ENCODE measurements at places on chromosomes 2 and 18.
A peak's percentile ranks its signal among the peaks of the same experiment; 100 is the strongest.

DNA sequence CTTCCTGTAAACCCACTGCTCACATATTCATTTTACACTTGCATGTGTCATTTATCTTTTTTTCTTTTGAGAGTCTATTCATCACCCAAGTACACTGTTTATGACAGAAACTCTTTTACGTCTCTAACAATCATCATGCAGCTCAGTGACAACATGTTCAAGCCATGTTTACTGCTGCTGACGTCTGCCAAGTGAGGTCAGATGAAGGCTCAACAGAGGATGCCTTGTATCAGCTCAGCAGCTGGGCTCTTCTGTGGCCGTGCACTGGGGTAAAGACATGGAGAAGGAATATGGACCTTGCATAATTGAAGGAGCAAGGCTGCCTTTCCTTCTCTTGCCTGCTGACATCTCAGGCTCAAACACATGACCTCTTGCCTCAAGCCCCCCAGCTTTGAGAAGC, 99.6 kb downstream of the ADD2 start:
- H3K36me3 ChIP-seq: peaks cover 10% of the 10 kb centered on the region
- H3K4me1 ChIP-seq: peaks cover 21% of the 10 kb centered on the region
- no peaks in the 10 kb centered on the region for H3K27me3 ChIP-seq
- no peak overlapping the region for H3K27ac ChIP-seq
- H3K4me3 ChIP-seq: no peak overlapping the region

GRCh38 chr2:227545990-227546389, 52.7 kb upstream of the SCYGR2 start:
- no peak overlapping the region for H3K27ac ChIP-seq
- peaks cover 59% of the 10 kb centered on the region for H3K36me3 ChIP-seq
- H3K27me3 ChIP-seq: no peaks in the 10 kb centered on the region
- no peaks in the 10 kb centered on the region for H3K4me1 ChIP-seq
- peak; percentile 26 for DNase-seq

- no peaks in the 10 kb centered on the region for H3K4me1 ChIP-seq
- no peak for DNase-seq
- H3K27me3 ChIP-seq: no peaks in the 10 kb centered on the region
- H3K36me3 ChIP-seq: no peaks in the 10 kb centered on the region
Observed at GRCh38 chr2:159591221-159591620, 25.1 kb downstream of the BAZ2B start.

GRCh38 chr2:237694415-237695194, 67.2 kb downstream of the LRRFIP1 start:
- peak; percentile 61 for DNase-seq
- peak overlapping the region; percentile 98 for H3K4me3 ChIP-seq
- H3K27ac ChIP-seq: peak overlapping the region; percentile 93
- peaks cover 62% of the 10 kb centered on the region for H3K4me1 ChIP-seq
- peaks cover 28% of the 10 kb centered on the region for H3K36me3 ChIP-seq

DNA sequence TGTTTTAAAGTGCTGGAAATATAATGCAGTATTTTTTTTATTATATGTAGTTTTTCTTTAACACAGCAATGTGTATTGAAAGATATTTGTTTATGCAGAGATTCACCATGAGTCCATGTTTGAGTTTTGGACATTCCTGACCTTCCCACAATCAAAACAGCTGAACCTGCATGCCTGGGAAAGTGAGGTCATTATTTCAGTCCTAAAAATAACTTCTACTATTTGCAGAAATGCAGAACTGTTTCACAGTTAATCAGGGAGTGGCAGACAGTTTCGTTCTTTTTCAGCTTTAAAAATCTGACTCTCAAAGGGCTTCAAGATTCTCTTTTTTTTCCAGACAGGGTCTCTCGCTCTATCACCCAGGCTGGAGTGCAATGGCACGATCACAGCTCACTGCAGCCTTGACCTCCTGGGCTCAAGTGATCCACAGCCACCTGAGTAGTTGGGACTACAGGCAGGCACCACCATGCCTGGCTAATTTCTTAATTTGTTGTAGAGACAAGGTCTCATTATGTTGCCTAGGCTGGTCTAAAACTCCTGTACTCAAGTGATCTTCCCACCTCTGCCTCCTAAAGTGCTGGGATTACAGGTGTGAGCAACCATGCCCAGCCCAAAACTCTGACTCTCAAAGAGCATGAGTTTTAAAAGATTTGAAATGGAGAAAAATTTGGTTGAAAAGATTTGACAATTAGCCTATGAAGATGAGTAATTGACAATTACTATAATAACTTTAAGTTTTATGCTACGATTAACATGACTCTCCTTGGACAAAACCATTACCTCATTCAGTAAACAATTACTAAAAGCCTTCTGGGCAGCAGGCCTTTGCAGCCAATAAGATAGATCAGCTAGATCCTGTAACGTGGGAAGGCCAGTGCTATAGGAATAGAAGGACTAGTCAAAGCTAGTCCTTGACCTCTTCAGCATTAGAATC, 5.0 kb upstream of the MYL12B start:
- H3K27me3 ChIP-seq: no peaks in the 10 kb centered on the region
- peaks cover 89% of the 10 kb centered on the region for H3K4me1 ChIP-seq
- H3K4me3 ChIP-seq: no peak overlapping the region
- peaks cover 73% of the 10 kb centered on the region for H3K36me3 ChIP-seq

GRCh38 chr2:118085173-118086023, 2.9 kb upstream of the INSIG2 start:
- no peak overlapping the region for H3K4me3 ChIP-seq
- peaks cover 7% of the 10 kb centered on the region for H3K4me1 ChIP-seq
- peaks cover 19% of the 10 kb centered on the region for H3K27me3 ChIP-seq
- H3K27ac ChIP-seq: no peak overlapping the region

GRCh38 chr18:41244591-41245037, 710.4 kb upstream of the PIK3C3 start:
- no peak overlapping the region for H3K27ac ChIP-seq
- no peaks in the 10 kb centered on the region for H3K4me1 ChIP-seq
- H3K4me3 ChIP-seq: no peak overlapping the region
- no peaks in the 10 kb centered on the region for H3K36me3 ChIP-seq
- DNase-seq: no peak

- DNase-seq: peak; percentile 32
- no peaks in the 10 kb centered on the region for H3K27me3 ChIP-seq
- peak overlapping the region; percentile 52 for H3K4me3 ChIP-seq
Observed at GRCh38 chr2:162063899-162064298, 10.1 kb downstream of the DPP4 start.

GRCh38 chr2:126777620-126777978, 121.1 kb upstream of the TEX51 start:
- peaks cover 19% of the 10 kb centered on the region for H3K4me1 ChIP-seq
- DNase-seq: no peak
- peaks cover 66% of the 10 kb centered on the region for H3K27me3 ChIP-seq
- peak overlapping the region; percentile 94 for H3K4me3 ChIP-seq
- H3K36me3 ChIP-seq: no peaks in the 10 kb centered on the region
- H3K27ac ChIP-seq: no peak overlapping the region

DNA sequence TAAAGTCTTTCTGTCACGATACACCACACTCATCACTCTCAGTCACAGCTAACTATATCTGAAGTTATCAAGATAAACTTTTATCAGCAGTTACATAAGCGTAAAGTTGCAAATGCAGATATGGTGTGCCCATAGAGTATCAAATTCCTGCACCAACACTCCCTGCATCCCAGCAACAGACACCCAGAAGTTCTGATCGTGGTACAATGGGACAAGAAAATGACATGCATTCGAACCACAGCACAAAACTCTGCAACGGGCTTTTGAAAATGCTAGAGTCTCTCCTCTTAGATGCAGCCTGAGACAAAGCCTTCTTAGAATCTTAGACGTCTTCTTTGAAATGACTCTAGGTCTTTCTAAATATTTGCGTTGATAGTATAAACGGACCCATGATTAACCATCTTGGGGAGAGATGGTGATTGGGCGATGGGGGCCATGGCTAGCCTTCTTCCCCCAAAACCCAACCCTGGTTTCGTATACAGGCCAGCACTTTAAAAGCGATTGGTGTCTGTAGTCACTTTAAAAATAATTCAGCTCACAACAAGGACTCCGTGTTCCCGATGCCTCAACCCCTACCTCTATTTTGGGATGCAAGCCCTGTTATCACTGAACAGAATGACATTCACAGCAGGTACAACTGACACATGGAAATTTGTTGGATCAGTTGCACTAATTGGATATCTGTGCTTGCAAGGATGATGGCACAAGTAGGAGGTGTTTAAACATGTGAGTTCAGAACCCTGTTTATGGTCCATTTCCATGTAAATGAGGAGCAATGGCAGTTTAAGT, 286.6 kb downstream of the MYT1L start:
- peaks cover 9% of the 10 kb centered on the region for H3K27me3 ChIP-seq
- H3K4me1 ChIP-seq: no peaks in the 10 kb centered on the region
- H3K4me3 ChIP-seq: no peak overlapping the region
- no peaks in the 10 kb centered on the region for H3K36me3 ChIP-seq
- no peak overlapping the region for H3K27ac ChIP-seq

- H3K4me1 ChIP-seq: peaks cover 59% of the 10 kb centered on the region
- no peak overlapping the region for H3K4me3 ChIP-seq
- H3K27me3 ChIP-seq: no peaks in the 10 kb centered on the region
- peak overlapping the region; percentile 49 for H3K27ac ChIP-seq
- peaks cover 50% of the 10 kb centered on the region for H3K36me3 ChIP-seq
- no peak for DNase-seq
Observed at GRCh38 chr18:77078690-77079070, 53.9 kb downstream of the MBP start.

DNA sequence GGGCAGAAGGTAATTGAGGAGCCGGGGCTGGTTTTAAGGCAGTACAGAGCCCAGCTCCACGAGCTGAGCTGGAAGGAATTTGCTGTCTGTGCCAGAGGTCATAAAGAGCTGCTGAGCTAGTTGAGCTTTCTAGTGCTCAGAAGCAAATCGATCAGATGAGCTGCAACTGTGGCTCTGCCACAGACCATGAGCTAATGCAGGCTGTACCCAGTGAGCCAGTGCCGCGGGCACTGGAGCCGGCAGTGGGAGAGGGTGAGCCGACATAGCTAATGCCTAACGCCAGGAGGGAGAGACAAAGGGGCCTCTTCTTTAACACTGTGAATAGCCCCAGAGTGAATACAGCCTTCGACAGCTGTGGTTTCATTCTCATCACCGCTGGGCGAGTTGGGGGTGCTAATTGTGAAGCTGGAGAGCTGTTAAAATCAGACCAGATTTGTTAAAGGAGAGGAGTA, 410.1 kb upstream of the TCF4 start:
- H3K4me3 ChIP-seq: no peak overlapping the region
- no peak overlapping the region for H3K27ac ChIP-seq
- no peaks in the 10 kb centered on the region for H3K27me3 ChIP-seq
- no peaks in the 10 kb centered on the region for H3K36me3 ChIP-seq
- no peak for DNase-seq

DNA sequence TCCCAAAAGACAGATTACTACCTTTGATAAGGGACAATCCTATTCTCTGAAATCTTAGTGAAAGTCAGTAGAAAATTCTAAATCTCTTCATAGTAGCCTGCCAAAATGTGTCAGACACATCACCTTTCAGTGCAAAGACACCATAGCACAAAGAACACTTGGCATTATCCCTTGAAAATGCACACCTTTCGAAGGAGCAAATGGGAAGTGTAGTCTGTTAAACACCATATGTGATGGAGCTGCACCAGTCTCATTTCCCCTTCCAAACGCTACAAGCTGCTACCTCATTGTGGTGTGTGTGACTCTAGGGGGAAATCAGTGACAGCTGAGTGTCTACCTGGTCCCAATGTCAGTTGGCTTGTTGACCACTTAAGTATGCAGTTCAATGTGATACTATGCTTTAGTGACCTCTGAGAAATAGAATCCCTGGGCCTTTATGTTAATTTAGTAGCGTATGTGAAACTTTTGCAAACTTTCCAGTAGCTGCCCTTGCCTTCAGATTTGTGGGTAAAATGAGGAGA, 551.7 kb downstream of the ARHGAP15 start:
- H3K27ac ChIP-seq: no peak overlapping the region
- no peaks in the 10 kb centered on the region for H3K27me3 ChIP-seq
- no peak for DNase-seq
- H3K36me3 ChIP-seq: peaks cover 22% of the 10 kb centered on the region
- no peaks in the 10 kb centered on the region for H3K4me1 ChIP-seq

DNA sequence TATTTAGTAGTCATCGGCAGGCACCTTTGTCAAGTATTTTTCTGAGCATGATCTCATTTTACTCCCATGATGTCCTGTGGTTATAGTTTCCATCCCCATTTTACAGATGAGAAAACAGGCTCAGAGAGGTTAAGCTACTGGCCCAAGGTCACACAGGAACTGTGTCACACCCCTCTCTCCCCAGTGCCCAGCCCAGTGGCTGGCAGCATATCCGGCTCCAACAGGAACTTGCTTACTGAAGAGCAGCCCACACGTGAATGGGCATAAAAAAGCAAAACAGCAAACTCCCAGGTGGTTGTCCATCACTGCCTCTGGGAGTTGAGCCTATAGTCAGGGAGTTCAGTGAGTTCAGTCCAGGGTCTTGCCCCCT, 8.3 kb upstream of the KLF11 start:
- H3K27ac ChIP-seq: no peak overlapping the region
- H3K36me3 ChIP-seq: no peaks in the 10 kb centered on the region
- H3K27me3 ChIP-seq: peaks cover 60% of the 10 kb centered on the region

DNA sequence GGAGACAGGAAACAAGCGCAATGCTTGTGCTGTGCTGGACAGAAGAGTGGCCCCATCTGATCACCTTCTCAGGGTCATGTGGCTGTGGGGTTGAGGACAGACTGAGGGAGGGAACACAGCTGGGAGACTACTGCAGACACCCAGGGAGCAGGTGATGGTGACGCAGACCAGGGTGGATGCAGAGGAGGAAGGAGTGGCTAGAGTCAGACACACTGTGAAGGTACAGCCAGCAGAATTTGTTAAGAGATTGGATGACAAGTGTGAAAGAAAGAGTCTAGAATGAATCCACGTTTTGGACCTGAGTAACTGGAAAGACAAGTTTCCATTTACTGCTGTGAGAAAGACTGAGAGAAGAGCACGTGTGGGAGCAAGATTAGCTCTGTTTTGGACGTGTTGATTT, 15.9 kb upstream of the POMC start:
- H3K36me3 ChIP-seq: no peaks in the 10 kb centered on the region
- no peak for DNase-seq
- no peaks in the 10 kb centered on the region for H3K4me1 ChIP-seq
- H3K27ac ChIP-seq: no peak overlapping the region
- no peak overlapping the region for H3K4me3 ChIP-seq

DNA sequence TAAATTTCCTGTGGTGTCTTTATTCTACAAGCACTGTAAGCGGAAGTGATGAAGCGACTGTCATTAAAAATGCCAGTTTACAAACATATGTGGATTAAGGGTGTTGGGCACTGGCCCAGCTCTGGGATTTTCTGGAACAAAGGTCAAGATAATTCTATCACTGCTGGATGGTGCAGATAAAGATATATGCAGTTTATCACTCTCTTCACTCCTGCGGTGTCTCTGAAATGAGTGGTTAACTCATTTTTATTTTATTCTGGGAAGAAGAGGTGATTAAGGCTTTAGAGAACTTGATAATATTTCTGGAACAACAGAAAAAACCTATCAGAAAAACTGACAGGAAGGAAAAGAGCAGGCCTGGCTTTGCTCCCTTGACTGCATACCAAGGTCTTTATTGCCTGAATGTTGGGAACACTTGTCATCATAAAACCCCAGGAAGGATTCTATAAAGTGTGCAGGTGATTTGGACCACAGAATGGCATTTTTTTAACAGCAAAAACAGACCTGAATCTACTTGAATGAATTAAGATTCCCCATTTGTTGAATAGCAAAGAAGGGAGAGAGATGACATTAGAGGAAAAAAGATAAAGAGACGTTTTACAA, 32.4 kb downstream of the ABCB11 start:
- H3K36me3 ChIP-seq: no peaks in the 10 kb centered on the region
- DNase-seq: no peak
- no peaks in the 10 kb centered on the region for H3K27me3 ChIP-seq
- H3K4me1 ChIP-seq: no peaks in the 10 kb centered on the region

GRCh38 chr2:150601280-150602038, 114.0 kb upstream of the RND3 start:
- no peaks in the 10 kb centered on the region for H3K36me3 ChIP-seq
- no peak overlapping the region for H3K27ac ChIP-seq
- H3K27me3 ChIP-seq: no peaks in the 10 kb centered on the region
- H3K4me1 ChIP-seq: no peaks in the 10 kb centered on the region
- no peak overlapping the region for H3K4me3 ChIP-seq

Measured in activated naive CD4-positive, alpha-beta T cell treated with anti-CD3 and anti-CD28 coated beads, Interleukin-2, amount 10 ng/mL, durations not matched to agents 7 days and 5 days (primary cell).